Left ventricle myocardium inferior (tissue), 1 donor: ENCODE measurements at places on chromosomes 1 and 21. TPM values are rescaled to one million over a fixed set of nuclear protein-coding genes. Genes with fewer than 3 reads are reported as not detected.

LCE2D gene
- not detected for total RNA-seq

NRAS gene
- total RNA-seq, result 7.6 TPM

CYP2J2 gene
- 91.7 TPM for total RNA-seq

TMEM240 gene
- 7.2 TPM for total RNA-seq

LORICRIN gene
- total RNA-seq, result not detected

AXDND1 gene
- total RNA-seq, result not detected

POU3F1 gene
- total RNA-seq, result 0.11 TPM

HAO2 gene
- total RNA-seq, result not detected
